ENCODE measurements at places on chromosomes 16 and 17.

GRCh38 chr17:78151514-78152008 lies 5.4 kb downstream of the C17orf99 start:
- DNase-seq = peak; percentile 60

DNA sequence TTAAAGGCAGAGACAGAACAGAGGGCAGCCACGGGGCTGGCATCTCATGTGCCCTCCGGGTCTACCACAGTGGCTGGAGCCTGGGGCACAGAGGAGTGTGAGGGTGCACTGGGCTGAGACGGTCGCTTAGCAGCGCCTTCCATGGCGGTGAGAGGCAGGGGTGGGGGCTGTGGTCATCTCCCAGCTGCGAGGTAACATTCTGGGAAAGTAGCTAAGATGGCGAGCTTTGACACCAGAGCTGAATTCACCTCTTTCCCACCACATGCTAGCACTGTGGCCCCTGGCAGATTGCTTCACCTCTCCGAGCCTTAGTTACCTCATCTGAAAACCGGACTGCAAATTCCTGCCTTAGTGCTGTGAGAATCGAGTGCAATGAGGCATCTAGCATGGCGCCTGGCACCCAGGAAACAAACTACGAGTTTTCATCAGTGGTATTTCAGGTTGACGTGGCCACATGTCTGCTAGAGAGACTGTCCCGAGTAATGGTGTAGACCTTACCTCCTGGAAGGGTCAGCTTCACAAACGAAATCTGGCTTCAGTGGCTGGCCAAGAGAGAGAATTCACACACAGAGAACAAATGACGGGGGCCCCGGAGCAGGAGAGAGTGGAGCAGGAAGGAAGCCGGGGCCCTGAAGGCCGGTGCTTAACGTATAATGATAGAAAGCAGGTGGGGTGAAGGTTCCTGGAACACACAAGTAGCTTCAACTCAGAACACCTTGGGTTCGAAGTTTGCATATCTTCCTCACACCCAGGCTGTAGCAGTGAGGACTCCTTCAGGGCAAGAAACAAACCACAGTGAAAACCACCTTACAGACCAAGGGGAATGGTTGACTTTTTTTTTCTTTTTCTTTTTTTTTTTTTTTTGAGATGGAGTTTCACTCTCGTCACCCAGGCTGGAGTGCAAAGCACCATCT lies 63.9 kb upstream of the RPH3AL start:
- DNase-seq = no peak

DNA sequence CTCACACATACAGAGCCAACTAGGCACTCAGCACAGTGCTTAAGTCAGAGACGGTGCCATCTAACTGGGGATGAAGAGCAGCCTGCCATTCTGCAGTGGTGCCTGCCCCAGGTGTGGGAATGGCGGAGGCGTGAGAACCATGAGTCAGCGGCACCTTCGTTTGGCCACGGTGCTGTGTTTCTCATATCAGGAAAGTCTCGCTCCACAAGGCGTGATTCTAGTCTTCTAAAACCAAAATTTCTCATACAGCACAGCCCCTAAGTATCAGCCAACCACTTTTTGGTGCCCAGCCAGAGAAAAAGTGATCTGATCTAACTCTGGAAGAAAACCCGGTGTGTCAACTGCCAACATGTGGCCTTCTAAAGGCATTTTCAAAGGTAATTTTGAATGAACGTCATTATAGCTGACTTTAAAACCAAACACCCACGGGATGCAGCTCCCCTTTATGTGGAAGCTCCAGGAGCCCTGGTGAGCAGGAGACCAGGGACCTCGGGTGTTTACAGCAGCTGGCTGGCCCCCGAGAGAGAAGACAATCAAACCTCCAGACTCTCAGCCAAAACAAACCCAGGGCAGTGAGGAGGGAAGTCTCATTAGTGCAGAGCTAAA lies 54.6 kb downstream of the ABCC12 start:
- no peak for DNase-seq

DNA sequence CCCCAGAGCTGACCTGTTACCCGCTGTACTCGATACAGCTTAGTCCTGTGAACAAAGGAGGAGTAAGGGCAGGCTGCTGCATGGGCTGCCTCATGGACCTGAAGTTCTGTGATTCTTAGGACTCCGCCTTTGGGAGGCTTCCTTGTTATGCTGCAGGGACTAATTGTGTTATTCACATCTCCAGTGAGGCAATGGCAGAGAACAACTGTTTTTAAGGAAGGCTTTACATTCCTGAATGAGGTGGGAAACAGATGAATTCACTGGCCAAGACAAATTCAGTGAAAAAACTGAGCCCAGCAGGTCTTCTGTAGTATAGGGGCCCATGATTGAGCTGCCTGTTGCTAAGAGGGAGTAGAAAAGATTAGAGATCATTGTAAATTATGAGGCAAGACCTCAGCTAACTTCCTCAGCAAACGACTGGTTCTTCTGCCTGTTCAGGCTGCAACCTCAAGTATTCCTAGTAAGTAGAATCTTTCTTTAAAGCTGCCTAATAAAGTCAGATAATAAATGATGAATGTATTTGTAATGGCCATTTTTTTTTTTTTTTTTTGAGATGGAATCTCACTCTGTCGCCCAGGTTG lies 26.3 kb downstream of the ADORA2B start:
- no peak for DNase-seq

DNA sequence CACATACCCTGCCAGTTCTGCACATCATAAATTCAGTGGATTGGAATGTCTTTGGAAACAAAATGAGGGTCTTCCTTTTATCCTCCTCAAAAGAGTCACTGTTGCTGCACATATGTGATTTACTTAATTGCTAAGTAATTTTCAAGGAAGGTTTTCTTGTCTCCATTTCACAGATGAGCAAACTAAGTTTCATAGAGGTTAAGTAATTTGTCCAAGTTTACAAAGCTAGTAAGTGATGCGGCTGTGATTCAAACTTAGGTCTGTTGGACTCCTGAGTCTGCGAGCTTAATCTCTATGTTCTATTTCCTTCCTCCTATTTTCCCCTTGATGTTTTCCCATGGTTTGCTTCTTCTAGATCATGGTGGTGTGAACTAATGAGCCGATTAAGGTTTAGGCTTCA lies 13.7 kb upstream of the ERN2 start:
- DNase-seq = no peak

GRCh38 chr17:71502443-71502842 lies 618.4 kb upstream of the SOX9 start:
- no peak for DNase-seq

GRCh38 chr16:57091975-57092785 lies at the start of gene CPNE2:
Gene CPNE2, plus strand, starts transcription at chr16:57092583. Its CDS starts 18,160 bp downstream, at chr16:57110743.
- peak; percentile 54 for DNase-seq

DNA sequence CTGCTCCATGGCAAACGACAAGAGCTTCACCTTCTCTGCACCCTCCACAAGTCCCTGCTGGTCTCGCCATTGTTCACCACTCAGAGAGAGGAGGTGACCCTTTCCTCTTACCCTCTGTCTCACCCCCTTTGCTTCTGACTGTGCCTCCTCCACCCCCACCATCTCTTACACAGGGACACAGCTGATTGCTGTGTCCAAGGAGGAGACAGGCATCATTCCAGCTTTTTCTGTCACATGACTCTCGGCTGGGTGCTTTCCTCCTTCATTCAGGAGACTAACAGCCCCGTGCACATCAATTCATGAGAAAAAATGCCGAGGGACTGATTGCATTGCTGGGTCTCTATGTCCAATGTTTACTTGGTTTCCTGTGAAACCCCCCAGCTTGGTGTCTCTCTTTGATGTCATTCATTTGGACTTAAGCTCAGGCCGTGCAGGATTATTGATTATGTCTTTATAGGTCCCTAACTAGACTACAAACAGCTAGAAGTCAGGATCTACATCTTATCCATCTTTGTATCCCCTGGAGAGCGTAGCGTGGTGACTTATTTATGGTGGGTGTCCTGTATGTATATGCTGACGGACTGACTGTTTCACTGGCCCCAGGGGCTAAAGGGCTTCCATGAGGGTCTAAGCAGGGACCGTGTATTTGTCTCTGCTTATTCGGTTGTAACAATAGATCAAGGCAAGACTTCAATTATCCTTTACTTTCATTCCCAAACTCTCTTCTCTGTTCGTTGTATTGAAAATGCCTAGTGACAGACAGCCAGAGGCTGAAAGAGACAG lies 82.2 kb upstream of the CDH13 start:
- DNase-seq = no peak

DNA sequence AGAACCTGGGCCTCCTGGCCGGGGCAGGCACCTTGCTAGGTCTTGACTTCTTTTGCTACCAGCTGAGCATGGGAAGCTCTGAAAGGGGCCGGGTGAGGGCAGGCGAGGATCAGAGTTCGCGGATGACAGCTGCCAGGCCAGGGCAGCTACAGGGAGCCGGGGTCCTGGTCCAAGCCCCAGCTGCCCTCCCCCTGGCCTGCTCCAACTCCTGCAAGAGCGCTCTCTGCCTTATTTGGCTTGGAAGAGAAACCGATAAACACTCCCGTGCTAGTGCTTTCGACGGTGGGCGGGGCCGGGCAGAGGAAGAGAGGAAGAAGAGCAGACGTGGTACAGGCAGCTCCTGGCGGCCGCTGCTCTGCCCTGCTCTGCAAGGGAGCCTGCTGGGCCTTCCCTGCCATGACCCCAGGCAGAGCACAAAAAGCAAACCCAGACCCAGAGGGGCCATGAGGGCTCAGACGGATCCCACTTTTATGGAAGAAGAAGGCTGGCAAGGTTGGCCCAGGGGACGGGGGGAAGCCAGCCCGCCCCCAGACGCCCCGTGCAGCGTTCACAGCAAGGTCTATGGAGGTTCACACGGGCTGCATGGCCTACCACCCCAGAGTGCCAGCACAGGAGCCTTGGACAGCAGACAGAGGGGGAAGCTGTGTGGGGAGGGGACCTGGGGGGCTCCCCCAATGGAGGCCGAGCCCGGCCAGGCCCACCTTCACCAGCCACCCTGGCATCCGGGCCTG lies 25.6 kb downstream of the PIEZO1 start:
- peak; percentile 82 for DNase-seq

DNA sequence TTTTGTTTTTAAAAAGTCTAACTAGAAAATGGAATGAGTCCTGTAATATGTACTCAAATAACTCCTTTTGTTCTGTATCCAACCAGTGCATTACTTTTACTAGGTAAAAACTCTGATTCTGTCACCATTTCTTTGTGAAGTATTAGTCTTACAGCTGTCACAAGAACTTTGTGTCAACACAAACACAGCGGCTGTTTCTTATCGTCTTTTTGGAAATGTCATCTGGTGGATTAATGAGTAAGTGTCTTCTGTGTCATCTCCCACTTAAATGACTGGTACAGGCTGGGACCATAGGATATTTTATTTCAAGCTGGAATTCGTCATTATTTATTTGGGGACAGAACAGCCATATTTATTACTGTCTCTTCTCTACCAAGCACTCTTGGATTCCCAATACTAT lies 19.1 kb upstream of the ALDH3A2 start:
- DNase-seq = no peak

All from prostate gland (tissue), 2 donors.